ENCODE measurements at places on chromosomes 12 and 14.

- DNase-seq: no peak
Measured at GRCh38 chr12:87935216-87935615, 94.0 kb downstream of the C12orf50 start.

- DNase-seq: no peak
Measured at GRCh38 chr14:23638414-23639047, 2.4 kb downstream of the DHRS2 start.

- DNase-seq: no peak
Measured at GRCh38 chr12:76618031-76618430, 58.5 kb upstream of the OSBPL8 start.

GRCh38 chr14:65414961-65415589 lies 2.5 kb downstream of the FUT8 start:
- no peak for DNase-seq

DNA sequence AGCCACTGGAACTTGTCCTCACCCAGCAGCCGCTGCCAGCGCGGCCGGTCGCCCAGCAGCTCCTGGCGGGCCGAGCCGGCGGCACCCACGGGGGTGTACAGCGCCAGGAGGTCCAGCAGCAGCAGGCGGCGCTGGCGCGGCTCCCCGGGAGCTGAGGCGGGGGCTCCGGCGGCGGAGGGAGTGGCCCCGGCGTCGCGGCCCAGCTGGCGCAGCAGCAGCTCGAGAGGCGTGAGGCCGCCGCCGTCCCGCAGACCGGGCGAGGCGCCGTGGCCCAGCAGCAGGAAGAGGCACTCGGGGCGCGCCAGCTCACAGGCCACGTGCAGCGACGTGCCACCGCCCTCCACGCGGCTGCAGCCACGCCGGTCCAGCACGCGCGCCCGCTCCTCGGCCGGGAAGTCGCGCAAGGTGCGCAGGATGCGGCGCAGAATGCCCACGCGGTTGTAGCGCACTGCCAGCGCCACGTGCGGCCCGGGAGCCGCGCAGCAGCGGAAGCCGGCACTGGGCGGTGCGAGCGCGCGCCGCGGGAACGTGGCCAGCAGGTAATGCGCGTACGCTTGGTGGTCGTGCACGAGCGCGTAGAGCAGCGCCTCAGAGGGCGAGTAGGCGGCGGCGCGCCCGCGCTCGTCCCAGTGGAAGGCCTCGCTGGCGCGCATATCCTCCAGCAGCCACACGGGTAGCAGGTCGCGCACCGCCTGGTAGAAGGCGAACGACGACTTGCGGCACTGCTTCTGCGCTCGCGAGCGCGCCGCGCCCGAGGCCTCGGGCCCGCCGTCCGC lies 2.3 kb downstream of the ANKRD9 start:
- DNase-seq: no peak

Measured in stimulated activated CD4-positive, alpha-beta T cell treated with anti-CD3 and anti-CD28 coated beads, Interleukin-15, amount 100 ng/mL, for 1 hour (primary cell).